ENCODE measurements at places on chromosomes 1 and 21. TPM values are rescaled to one million over a fixed set of nuclear protein-coding genes. Genes with fewer than 3 reads are reported as not detected.

Gene LCE2C
- not detected for total RNA-seq

Gene TAGLN2
- total RNA-seq: 101 TPM

Gene PRMT2
- 46.9 TPM for total RNA-seq

Gene CLCN6
- total RNA-seq: 14.9 TPM

DNA sequence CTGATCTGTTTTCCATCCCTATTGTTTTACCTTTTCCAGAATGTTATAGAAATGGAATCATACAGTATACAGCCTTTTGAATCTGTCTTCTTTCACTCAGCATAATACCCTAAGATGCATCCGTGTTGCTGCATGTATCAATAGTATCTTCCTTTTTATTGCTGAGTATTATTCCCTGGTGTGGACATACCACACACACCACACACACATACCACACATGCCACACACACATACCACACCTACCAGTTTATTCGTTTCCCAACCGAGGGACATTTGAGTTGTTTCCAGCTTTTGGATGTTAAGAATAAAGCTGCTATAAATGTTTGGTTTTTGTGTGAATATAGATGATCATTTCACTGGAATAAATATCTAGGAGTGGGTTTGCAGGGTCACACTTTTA is 22.2 kb upstream of the SLC30A1 start:
- H3K4me3 ChIP-seq: no peak overlapping the region
- no peaks in the 10 kb centered on the region for H3K4me1 ChIP-seq
- no peak overlapping the region for H3K27ac ChIP-seq
- H3K36me3 ChIP-seq: no peaks in the 10 kb centered on the region

- no peaks in the 10 kb centered on the region for H3K27me3 ChIP-seq
- no peak for DNase-seq
- H3K4me3 ChIP-seq: no peak overlapping the region
These were observed 44.9 kb downstream of the SGIP1 start for GRCh38 chr1:66578841-66579240.

DNA sequence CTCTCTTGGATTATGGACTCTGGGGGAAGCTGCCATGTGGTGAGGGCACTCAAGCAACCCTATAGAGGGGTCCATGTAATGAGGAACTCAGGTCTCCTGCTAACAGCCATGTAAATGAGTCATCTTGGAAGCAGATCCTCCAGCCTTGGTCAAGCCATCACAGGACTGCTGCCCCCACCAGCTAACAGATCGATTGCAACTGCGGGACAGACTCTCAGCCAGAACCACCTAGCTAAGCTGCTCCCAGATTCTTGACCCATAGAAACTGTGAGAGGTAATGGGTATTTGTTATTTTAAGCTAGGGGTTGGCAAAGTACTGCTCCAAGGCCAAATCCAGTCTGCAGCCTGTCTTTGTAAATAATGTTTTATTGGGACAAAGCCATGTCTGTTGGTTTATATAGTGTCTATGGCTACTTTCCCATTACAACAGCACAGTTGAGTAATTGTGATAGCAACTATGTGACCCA is 27.6 kb upstream of the MAP3K7CL start:
- no peaks in the 10 kb centered on the region for H3K4me1 ChIP-seq
- no peak for DNase-seq
- H3K27ac ChIP-seq: no peak overlapping the region

DNA sequence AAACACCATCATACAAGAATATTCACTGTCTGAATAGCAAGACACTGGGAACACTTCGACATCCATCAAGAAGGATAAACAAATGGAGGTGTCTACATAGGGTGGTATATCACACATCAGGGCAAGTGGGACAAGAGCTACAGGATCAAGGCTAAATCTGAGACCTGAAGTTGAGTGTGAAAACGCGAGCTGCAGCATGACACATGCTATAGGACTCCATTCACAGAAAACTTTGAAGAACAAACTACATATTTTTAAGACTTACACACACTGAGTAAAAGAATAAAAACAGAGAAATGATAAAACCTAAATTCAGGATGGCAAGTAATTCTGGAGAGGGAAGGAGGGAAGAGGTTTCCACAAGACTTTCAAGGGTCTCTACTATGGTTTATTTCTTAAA is 2.1 kb downstream of the TTC39A start:
- peaks cover 7% of the 10 kb centered on the region for H3K27me3 ChIP-seq
- DNase-seq: no peak
- H3K4me1 ChIP-seq: peaks cover 19% of the 10 kb centered on the region
- no peak overlapping the region for H3K27ac ChIP-seq
- H3K36me3 ChIP-seq: no peaks in the 10 kb centered on the region
- no peak overlapping the region for H3K4me3 ChIP-seq

DNA sequence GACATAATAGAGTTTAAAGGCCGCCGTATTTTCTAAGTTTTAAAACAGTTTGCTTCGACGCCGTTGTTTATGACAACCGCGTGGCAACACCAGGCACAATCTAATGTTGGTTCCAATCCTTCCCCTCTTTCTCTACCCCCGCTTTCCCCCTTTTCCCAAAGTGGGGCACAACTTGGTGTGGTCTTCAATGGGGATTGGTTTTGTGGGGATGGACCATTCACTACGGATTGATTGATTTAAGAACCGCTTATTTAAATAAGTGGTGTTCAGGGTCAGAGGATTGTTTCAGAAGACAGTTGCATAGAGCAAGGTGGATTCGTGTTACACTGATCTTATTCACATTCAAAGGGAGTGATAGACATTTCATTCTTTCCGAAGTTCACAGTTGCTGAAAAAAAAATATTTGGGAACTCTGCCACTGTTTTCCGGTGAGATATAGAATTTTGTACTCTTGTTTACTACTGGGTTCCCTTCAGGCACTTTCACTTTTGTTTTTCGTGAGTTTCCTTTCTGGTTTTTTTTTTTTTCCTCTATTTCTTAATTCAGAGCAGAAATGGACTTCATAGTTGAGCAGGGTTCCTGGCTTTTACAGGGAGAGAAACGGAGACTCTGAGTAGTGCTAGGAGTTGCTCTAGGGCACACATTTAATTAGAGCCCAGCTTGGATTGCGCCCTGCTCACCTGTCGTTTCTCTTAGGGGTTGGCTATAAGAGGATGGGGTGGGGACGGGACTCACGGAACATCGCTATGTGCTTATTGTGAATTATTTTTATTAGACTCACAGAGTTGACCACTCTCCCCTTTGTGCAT is 79.6 kb upstream of the AK4 start:
- H3K36me3 ChIP-seq: no peaks in the 10 kb centered on the region
- DNase-seq: no peak
- H3K27ac ChIP-seq: peak overlapping the region; percentile 99
- peaks cover 16% of the 10 kb centered on the region for H3K4me1 ChIP-seq
- H3K4me3 ChIP-seq: peak overlapping the region; percentile 89

DNA sequence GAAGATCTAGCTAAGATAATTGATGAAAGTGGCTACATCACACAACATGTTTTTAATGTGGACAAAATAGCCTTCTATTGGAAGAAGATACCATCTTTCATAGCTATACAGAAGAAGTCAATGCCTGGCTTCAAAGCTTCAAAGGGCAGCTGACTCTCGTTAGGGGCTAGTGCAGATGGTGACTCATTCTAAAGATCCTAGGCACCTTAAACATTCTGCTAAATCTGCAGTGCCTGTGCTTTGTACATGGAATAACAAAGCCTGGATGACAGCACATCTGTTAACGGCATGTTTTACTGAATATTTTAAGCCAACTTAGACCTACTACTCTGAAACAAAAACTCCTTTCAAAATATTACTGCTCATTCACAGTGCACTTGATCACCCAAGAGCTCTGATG is 65.6 kb upstream of the USP24 start:
- H3K27me3 ChIP-seq: no peaks in the 10 kb centered on the region
- H3K36me3 ChIP-seq: no peaks in the 10 kb centered on the region
- no peak overlapping the region for H3K4me3 ChIP-seq
- H3K27ac ChIP-seq: no peak overlapping the region

DNA sequence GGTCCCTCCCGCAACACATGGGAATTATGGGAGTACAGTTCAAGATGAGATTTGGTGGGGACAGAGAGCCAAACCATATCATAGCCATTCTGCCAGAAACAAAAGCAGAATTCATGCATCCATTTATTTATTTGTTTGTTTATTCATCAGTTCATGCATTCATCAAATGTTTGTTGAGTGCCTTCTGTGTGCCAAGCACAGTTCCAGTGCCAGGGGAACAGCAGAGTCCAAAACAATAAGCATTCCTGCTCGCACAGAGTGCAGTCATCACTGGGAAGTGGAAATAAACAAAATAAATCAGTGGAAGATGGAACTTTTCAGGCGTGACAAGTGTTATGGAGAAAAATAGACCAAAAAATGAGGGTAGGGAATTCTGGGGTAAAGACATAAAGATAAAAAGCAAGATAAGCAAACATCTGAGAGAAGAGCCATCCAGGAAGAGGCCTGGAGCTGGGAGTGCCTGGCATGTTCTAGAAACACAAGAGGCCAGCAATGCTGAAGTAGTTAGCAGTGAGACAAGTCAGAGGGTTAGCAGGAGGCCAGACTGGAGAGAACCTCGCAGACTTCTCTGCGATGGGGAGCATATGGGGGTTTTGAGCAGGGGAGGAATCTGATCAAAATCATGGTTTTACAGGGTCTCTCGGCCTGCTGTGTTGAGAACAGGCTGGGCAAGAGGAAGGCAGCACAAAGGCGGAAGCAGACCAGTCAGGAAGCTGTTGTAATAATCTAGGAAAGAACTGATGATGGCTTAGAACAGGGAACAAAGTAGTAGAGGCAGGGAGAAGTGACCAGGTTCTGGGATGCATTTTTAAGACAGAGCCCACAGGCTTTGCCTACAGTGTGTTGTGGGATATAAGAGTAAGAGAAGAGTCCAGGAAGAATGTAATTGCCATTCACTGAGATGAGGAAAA is 113.2 kb downstream of the GLUL start:
- no peak overlapping the region for H3K27ac ChIP-seq
- no peak overlapping the region for H3K4me3 ChIP-seq
- H3K4me1 ChIP-seq: peaks cover 5% of the 10 kb centered on the region
- no peaks in the 10 kb centered on the region for H3K27me3 ChIP-seq
- no peaks in the 10 kb centered on the region for H3K36me3 ChIP-seq

GRCh38 chr1:15326691-15327588 is 79.9 kb downstream of the FHAD1 start:
- H3K4me3 ChIP-seq: peak overlapping the region; percentile 21
- H3K27ac ChIP-seq: peak overlapping the region; percentile 59
- peaks cover 33% of the 10 kb centered on the region for H3K4me1 ChIP-seq
- no peaks in the 10 kb centered on the region for H3K27me3 ChIP-seq

DNA sequence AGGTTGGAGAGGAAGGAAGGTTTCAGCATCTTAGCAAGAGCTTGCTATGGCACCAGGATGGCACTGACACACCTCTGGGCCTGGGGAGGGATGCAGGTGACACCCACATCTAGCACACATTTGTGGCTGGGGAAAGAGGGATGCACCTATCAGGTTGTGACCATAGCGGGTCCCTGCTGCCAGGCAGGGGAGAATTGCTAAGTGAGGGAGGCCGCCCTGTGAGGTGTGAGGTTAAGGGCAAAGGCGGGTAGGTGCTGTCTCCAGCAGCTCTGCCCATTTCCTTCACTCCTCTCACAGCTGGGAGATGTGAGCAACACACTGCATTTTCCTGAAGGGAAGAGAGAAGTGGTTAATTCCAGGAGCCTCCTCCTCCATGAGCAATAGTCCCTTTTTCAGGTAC is 83.2 kb upstream of the TLR5 start:
- no peak overlapping the region for H3K27ac ChIP-seq
- H3K36me3 ChIP-seq: no peaks in the 10 kb centered on the region
- no peaks in the 10 kb centered on the region for H3K27me3 ChIP-seq

GRCh38 chr1:200207711-200208126 is 180.2 kb downstream of the NR5A2 start:
- H3K27me3 ChIP-seq: no peaks in the 10 kb centered on the region
- no peaks in the 10 kb centered on the region for H3K4me1 ChIP-seq
- H3K4me3 ChIP-seq: no peak overlapping the region
- no peak overlapping the region for H3K27ac ChIP-seq
- no peak for DNase-seq
